ENCODE measurements at places on chromosomes 5 and 9.

GRCh38 chr5:68245319-68245718 is 29.8 kb downstream of the PIK3R1 start:
- DNase-seq = no peak

DNA sequence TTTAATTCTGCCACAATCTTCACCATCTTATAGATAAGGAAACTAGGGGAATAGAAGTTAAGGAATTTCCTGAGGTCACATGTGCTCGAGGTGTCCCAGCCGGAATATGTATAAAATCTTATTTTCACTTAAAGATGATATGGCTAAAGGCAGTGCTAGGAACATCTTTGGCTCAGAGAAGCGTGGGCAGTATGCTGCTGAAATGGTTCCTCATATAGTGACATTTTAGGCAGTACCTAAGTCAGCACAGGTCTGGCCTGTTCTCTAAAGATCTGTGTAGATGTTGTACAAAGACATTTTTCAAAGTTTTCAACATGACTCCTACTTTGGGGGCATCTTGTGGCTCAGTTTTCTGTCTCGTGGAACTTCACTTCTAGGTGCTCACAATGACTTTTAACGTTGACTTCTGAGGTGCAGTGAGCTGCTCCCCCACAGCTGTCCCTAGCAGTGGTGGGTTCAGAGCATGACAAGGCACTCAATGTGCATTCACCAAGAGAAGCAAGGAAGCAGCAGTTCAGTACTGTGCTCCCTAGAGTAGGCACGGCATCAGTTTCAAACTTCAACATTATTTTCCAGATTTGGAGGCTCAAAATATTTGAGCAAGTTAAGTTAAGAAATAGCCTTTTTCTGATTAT is 40.3 kb downstream of the TNFAIP8 start:
- DNase-seq = no peak

DNA sequence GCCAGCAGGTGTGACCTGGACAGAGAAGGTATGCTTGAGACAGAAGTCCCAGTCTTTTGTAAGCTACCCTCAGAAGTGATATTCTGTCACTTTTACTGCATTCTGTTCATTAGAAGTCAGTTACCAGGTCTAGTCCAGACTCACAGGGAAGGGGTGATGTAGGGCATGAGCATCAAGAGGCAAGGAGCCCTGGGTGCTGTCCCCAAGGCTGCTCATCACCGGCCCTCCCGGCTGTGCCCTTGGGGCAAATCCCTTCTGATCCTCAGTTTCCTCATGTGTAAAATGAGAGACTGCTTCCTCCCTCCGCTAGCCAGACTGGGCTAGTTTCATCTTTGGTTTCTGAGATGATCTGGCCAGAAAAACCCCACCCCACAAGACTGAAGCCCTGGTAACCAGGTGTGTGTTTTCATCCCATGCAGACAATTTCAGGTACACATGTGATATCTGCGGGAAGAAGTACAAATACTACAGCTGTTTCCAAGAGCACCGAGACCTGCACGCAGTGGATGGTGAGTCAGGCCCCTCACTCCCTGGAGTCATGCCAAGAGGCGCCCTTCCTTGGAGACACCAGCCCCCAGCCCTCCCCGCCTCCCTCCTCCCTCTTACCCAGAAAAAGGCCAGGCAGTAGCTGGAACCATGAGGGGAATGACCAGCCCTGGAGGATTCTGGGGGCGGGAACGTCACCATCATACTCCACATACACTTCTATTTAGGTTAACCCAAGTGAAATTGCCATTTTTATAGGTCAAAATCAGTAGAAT is 71.0 kb downstream of the AMBP start:
- no peak for DNase-seq

DNA sequence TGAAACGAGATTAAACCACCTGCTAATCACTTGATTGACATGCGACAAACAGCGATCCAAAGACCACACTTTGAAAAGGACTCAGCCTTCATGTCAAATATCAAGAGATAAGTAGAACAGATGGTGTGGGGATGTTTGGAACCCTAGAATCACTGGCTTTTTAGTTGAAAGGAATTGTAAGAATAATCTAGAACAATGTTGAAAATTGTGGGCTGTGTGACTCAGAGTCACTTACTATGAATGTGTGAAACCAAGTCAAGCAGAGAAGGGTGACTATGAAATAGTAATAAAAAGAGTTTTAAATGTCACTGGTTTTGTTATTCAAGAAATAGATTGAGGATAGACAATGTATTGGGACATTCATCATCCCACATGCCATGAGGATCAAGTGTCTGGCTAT is 14.1 kb upstream of the C1QTNF3 start:
- DNase-seq = no peak

DNA sequence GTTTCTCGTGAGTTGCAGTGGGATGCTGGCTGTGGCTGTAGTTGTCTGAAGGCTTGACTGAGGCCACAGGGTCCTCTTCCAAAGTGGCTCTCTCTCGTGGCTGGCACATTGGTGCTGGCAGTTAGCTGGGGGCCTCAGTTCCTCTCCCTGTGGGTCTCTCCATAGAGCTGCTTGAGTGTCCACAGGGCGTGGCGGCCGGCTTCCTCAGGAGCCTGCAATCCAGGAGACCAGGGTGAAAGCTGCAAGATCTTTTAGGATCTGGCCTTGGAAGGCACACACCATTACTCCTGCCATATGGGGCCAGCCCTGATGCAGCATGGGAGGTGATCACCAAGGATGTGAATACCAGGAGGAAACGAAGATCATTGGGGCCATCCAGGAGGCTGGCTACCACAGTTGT is 41.1 kb downstream of the ANKRD33B start:
- no peak for DNase-seq
